ENCODE measurements at places on chromosomes 1 and 21.

- peak; percentile 69 for DNase-seq
These were observed 17.3 kb downstream of the BTG2 start for GRCh38 chr1:203322500-203323179.

- peak; percentile 70 for DNase-seq
These were observed 2.8 kb downstream of the PRDX1 start for GRCh38 chr1:45518910-45519309.

DNA sequence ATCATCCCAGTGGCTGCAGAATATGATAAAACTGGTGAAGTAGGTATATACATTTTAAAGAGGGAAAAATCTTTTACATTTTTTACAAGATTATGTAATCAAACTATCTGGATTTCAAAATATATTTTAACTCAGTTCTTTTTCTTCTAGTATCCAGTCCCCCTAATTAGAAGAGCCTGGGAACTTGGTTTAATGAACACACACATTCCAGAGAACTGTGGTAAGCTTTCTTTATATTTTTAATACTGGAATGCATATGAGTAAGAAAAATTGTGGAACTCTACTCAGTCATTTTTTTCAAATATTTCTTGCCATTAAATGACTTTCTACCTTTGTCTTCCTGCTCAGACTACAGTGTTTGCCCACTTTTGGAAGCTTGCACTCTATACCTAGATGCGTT is 8.2 kb downstream of the ACADM start:
- no peak for DNase-seq

GRCh38 chr1:109239409-109240068 is 9.8 kb upstream of the CELSR2 start:
- DNase-seq, result peak; percentile 40

DNA sequence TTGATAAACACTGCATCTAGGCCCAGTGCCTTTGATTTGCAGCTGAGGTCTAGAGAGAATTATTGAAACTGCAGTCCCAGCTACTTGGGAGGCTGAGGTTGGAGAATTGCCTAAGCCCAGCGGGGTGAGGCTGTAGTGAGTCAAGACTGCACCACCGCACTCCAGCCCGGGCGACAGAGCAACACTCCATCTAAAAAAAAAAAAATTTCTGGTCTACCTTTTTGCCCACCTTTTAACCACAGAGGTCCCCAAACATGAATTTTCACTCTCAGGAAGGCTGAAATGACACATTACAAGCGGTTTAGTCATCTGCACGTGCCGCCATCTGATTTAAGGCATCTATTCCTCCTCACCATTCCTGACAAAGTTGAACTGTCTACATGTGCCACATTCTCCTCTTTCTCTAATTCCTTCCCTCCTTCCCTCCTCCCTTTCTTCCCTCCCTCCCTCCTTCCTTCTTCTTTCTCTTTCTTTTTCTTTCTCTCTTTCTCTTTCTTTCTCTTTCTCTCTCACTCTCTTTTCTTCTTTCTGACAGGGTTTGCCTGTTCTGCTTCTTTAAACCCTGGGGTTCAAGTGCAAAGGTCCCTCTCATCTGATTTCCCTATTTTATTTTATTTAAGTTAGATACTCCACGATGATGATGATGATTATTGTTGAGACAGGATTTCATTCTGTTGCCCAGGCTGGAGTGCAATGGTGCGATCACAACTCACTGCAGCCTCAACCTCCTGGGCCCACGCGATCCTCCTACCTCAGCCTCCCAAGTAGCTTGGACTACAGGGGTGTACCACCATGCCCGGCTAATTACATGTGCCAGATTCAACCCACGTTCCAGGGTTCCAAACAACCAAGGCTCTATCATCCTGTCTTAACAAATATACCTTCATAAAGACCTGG is 3.0 kb upstream of the SOD1 start:
- DNase-seq, result no peak

DNA sequence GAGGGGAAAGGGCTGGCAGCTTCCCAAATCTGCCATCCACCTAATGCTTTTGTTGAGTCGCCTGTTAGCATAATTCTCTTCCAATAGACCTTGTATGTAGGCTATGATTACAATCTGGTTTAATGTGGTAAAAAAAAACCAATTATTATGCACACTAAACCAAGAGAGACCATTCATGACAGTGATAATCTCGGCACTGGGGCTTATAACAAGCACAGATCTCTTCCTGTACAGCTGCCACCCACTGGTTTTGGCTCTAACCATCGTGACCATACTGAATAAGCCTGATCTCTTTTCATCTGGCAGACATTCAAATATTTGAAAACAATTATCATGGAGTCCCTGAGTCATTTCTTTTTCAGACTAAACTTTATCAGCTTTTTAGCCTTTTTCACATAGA is 12.0 kb upstream of the SYT14 start:
- DNase-seq, result peak; percentile 92

- DNase-seq, result no peak
These were observed 37.0 kb downstream of the PKP1 start for GRCh38 chr1:201320168-201320788.

DNA sequence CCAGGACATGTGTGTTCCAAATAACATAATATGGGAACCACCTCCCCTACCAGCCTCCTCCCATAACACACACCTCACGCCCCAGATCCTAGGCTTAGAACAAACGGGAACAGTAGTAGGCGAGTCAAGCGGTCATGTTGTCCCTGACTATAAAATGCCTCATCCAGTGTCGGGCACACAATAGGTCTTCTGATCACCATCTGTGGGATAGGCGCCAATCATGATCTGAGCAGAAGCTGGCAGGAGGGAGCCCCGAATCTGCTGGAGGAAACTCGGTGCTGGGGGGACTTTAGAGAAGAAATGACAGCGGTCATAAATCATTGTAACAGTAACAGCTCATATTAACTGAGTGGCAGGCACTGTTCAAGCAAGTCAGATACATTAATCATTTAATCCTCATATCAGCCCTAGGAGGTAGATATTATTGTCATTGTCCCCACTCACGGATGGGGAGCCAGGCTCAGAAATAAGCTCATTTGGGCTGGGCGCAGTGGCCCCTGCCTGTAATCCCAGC is 13.4 kb downstream of the ALPL start:
- no peak for DNase-seq

GRCh38 chr1:195866091-195866780 is 742.0 kb downstream of the KCNT2 start:
- no peak for DNase-seq

- no peak for DNase-seq
These were observed 2.4 kb downstream of the BLACAT1 start for GRCh38 chr1:205453466-205453865.

DNA sequence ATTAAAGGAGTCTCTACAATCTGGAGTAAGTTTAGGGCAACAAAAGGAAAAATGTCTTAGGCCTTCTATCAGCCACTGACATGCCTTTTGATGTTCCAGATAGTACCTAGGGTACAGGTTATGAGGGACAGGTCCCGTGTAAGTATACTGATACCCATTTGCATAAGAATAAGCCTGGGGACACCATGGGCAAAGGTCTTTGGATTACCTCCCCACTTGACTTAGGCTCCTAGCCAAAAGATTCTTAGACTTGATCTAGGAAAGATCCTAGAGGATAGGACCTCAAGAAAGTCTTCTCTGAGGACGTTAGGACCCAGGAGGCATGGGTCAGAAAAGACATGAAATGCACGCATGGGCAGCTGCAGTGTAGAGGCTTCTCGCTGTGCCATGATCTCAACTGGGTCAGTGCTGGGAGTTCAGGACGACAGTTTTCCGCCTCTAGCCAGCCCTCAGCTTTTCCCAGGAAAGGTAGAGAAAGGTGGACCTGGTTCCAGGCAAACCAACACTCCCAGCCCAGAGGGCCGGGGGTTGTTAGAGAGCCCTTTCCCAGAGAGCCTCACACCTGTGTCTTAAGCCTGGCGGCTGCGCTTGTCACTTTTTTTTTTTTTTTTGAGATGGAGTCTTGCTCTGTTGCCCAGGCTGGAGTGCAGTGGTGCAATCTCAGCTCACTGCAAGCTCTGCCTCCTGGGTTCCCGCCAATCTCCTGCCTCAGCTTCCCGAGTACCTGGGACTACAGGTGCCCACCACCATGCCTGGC is 26.6 kb downstream of the MSTO1 start:
- DNase-seq, result no peak

- DNase-seq, result no peak
These were observed 99.1 kb upstream of the CTTNBP2NL start for GRCh38 chr1:112296908-112297307.

- DNase-seq, result no peak
These were observed at the start of gene GBP4 for GRCh38 chr1:89198491-89199072. Gene GBP4, minus strand, starts transcription at chr1:89198942. Its CDS starts 108 bp downstream, at chr1:89198834.

DNA sequence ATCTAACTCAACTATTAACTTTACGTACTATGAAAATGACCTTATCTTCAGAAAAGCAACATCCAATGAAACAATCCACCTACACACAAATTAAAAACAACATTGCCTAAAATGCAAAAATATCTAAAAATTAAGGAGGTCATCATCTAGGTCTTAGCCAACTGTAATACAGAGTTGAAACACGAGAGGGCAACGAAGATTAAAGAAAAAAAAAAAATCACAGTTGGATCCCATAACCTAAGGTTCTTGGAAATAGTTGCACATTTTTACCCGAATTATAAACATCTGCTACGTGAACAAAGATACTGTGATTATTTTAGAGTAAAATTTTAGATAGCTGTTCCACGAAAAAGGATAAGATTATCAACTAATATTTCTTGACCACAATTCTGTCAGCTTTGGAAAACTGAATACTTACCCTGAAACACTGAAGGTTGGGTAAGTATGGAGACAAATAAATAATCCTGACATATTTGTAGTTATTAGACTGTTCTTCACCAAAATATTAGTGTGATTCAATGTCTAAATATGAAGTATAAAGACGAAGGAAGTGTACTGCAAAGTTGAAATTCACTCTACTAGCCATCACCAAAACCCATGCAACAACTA is 88.0 kb upstream of the AK4 start:
- peak; percentile 53 for DNase-seq

DNA sequence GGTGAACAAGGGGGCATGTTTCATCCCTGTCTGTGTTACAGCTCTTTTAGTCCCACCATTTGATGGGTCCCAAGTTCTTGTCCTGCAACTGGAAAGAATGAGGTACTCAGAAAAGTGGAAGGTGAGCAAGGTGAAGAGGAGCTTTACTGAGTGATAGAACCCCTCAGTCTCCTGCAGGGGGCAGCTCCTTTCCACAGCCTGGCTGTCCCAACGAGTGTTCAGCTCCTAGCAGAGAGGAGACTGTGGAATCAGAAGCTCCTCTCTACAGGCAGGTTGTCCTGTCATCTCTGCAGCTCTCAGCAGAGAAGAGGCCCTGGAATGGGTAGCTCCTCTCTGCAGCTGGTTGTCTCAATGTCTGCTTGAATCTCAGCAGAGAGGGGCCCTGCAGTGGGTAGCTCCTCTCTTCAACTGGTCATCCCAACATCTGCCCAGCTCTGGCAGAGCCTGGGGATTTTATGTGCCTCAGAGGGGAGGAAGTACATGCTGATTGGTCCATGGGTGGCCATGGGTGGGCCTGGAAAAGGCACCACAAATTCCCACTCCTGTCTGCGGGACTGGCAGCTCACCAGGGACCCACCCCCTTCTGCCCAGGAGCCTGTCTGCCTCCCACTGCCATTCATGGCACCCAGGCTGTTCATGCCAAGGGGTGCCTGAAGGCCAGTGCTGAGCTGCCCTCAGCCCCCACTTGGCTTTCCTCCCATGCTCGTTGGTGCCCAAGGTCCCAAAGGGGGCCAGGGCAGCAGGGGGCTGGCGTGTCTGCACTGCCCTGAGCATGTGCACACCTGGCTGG is 25.7 kb downstream of the LDLRAD1 start:
- DNase-seq, result no peak

DNA sequence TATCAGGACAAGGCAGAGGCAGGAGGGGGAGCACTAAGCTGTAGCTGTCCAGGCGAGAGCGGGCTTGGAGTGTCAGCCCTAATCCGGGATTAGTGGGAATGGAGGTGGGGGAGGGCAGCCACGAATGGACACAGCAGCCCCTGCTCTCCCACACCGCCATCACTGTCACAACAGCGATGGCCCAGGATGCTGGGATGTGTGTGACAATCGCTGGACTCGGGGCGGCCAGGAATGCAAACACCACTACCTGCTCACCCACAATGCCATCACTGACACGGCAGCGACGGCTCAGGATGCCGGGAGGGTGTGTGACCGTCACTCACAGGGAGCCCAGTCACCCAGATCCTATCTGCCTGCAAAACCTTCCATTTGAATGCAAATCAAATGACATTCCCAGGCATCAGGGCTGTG is 2.9 kb downstream of the C2CD2 start:
- DNase-seq, result no peak

DNA sequence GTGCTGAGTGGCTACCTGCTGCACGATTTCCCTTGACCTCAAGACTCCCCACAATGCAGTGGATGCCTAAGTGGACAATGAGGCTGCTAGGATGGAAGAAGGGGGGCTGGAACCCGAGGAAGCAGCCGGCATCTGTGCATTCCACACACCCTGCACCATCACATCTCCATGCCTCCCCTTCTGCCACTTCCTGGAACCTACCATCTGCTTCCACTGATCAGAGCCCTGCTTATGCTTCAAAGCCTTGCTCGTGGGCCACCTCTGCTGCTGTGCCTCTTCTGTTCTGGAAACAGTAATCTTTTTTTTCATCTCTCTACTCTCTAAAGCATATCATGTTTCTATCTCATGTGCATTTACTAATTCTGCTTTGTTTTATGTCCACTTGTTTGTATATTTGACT is 66.2 kb upstream of the WDR26 start:
- no peak for DNase-seq

DNA sequence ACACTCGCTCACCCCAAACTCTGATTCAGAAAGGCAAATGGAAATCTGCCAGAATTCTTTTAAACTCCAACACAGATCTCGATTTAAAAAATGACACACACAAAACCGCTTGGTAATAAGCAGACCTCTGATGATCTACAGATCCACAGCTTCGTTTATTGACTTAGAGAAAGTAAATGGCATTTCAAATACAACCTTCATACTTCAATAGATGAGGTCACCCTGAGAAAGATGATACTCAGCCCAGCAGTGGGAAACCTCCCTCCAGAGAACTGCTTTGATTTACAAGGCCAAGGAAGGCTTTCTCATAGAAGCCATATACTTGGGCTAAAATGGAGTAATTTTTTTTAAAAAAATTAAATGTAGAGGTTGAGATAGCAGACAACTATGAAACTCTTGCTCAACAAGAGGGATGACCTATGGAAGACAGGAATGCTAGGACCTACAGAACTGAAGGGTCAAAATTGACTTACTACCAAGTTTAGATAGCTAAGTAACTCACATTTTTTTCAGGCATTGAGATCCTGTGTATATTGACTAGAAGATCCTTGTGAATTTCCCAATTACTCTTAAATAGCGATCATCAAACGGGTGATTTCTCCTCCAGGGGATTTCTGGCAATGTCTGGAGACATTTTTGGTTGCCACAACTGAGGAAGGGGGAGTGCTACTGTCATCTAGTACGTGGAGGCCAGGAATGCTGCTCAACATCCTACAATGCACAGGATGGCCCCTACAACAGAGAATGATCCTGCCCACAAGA is 143.9 kb downstream of the CLIC6 start:
- peak; percentile 51 for DNase-seq

DNA sequence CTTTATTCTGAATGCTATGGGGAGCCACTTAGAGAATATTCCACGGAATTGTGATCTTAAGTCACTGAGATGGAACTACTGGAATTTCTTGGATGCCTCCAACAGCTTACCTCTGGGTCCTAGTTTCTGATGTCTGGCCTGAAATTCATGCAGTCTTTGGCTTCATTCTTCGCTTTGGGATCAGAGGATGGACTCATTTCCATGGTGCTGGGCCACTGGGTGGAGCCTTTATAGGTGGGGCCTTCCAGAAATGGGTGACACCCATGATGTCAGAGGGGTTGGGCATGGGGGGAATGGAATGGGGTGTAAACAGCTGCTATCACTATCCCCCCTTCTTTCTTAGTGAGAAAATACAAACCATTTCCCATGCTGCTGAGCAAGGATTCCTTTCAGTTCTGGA is 73.7 kb upstream of the FGGY start:
- DNase-seq, result peak; percentile 40

Data from myocyte (in vitro differentiated cells).